ENCODE measurements at places on chromosomes 4 and X.

GRCh38 chr4:3111461-3111860 lies 37.0 kb downstream of the HTT start:
- peak; percentile 45 for DNase-seq

GRCh38 chr4:163988865-163989264 lies 494.4 kb downstream of the TMA16 start:
- DNase-seq, result no peak

DNA sequence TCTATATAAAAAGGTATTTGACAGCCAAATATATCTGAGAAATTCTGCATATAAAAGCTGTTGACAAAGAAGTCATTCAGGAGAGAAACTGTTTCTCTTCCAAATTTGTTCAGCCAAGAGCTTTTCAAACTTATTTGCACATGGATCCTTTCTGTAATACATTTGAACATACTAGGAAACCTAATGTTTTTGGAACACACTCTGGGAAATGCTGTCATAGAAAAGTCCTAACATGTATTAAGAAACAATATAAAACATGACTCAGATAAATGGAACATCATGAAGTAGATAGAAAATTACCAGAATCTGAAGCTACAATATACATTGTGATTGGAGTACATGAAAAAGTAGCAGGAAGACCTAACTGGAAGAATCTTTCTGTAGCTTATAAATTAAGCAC lies 781.5 kb upstream of the EPHA5 start:
- DNase-seq, result no peak

DNA sequence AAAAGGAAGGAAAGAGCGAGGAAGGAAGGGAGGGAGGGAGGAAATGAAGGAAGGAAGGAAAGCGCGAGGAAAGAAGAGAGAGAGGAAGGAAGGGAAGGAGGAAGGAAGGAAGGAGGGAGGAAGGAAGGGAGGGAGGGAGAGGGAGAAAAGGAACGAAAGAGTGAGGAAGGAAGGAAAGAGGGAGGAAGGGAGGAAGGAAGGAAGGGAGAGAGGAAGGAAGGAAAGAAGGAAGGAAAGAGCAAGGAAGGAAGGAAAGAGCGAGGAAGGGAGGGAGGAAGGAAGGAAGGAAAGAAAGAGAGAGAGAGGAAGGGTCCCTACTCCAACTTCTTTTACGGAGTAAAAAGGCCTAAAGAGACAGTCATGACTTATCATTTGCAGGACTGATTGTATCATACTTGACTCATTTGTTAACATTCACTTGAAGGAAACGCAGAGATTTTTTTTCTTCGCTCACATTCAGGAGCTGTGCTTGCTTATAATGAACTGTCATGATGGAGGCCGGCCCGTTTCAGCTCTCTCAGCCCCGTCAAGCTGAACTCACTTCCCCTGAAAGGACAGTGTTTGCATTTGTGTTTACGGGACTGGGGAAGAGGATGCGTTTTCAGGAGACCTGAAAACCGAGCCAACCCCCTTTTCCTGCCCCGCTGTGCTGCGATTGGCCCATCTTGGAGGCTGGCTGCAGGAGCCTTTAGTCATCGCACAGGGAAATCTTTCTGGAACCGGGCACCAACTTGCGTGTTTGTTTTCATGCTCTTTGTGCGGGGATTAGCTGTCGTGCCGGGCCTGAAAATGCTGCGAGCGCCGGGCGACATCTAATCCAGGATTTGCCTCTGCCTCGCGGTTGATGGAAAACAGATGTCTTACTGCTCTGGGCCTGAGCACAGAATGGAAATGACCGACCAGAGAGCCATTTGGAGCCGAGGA lies 17.8 kb downstream of the TRIM2 start:
- peak; percentile 85 for DNase-seq

- peak; percentile 63 for DNase-seq
These were observed 16.4 kb upstream of the RUFY3 start for GRCh38 chr4:70705183-70706043.

DNA sequence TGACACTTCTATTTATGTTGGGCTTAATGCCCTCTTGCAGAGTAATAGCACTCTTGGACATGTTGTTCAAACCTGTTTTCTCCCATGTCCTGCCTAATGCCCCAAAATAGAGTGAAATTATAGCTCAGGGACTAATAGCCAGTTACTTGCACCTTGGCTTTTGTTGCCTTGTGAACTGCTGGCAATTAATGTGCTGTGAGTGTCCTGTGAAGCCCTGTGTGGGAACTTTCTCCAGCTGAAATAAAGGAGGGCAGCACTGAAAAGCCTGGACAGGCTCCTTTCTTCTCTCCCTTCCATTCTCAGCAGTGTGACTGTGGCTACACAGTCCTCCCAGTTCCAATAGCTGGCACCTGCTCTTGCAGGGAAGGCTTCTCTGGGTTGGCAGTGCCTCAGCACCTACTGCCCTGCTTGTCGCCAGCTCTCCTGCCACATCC lies 72.4 kb downstream of the DCLK2 start:
- DNase-seq, result no peak

GRCh38 chrX:78124307-78124706 lies 15.1 kb downstream of the TAF9B start:
- no peak for DNase-seq

GRCh38 chrX:3379111-3379510 lies 32.7 kb upstream of the MXRA5 start:
- DNase-seq, result peak; percentile 36

- no peak for DNase-seq
These were observed 1326.3 kb downstream of the C4orf33 start for GRCh38 chr4:130422261-130422660.

GRCh38 chr4:88812420-88812819 lies 114.8 kb upstream of the NAP1L5 start:
- DNase-seq, result no peak

DNA sequence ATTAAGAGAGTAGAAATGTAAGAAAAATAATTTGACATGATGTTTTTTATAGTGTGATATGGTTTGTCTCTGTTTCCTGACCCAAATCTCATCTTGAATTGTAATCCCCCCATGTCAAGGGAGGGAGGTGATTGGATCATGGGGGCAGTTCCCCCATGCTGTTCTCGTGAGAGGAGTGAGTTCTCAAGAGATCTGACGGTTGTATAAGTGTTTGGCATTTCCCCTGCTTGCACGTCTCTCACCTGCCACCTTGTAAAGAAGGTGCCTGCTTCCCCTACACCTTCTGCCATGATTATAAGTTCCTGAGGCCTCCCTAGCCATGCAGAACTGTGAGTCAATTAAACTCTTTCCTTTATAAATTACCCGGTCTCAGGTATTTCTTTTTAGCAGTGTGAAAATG lies 34.8 kb upstream of the EXOC1L start:
- DNase-seq, result no peak

GRCh38 chr4:13912436-13912925 lies 285.0 kb upstream of the BOD1L1 start:
- DNase-seq, result peak; percentile 33

DNA sequence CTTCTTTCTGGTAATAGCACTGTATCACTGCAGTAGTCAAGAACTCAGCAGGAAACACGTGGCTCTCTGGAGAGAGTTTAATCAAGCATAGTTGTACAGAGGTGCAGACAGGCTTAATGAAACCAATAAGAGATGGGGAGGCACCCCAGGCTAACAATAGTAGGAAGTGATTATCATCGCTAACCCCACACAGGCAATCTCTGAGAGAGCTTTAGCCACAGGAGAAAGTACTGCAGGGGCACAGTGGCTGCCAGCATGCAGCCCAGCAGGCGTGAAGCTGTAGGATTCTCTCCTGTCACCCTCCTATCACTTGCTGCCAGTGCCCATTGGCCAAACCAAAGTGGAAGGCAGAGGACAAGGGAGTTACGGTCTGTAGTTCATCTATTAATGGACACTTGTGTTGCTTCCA lies 450.0 kb upstream of the RASGEF1B start:
- DNase-seq, result no peak

DNA sequence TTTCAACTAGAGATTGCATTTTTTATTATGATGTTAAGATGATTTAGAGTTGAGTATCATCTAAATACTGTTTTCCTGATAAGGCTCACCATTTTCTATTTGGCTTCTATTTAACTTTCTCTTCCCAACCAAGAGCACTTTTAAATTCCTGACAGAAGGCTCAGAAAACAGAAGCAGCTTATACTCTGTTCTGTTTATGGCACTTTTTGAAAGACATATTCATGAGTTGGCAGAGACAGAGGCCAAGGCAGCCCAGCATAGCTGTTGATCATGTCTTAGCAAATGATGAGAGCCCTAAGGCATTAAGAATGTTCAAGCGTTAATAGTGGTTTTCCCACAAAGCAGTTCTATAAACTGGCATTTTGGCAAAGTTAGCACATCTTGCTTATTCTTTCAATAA lies 330.3 kb downstream of the TRAM1L1 start:
- DNase-seq, result no peak

DNA sequence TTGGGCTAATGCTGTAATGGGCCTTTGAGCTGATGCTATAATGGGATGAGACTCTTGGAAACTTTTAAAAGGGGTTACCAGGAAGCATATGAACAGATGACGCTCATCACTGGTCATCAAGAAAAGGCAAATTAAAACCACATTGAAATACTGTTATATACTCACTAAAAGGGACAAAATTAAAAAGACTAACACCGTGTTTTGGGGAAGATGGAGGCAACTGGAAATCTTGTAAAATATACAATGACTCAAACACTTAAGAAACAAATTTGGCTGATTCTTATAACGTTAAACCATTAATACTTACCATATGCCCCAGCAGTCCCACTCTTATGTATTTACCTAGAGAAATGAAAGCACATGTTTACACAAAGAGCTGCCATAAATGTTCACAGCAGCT lies 207.2 kb upstream of the GPRIN3 start:
- DNase-seq, result no peak

- no peak for DNase-seq
These were observed 27.7 kb downstream of the CD99 start for GRCh38 chrX:2718821-2719220.

GRCh38 chr4:145552181-145552822 lies 66.9 kb upstream of the MMAA start:
- no peak for DNase-seq

DNA sequence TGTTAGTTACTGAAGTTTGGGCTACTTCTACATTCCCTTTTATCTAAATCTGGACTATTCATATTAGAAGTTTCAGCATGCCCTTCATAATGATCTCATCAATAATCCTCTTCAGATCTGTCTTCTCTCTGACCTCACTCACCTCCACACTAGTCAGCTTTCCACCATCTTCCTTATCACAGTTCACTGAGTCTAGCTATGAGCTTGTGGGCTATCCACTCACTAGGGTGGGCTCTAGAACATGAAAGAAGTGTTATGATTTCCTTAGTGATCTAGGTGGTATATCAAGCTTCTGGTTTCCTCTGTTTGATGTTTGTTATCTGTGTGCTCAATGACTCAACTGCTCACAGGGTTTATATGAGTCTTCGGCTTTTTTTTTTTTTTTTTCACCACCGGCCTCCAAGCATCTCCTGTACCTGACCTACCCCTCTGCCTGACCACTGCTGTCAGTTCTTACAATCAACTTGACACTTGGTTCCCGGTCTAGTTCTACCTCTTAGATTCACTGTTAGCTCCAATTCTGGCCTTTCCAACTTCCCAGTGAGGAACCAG lies 103.1 kb downstream of the PAPSS1 start:
- no peak for DNase-seq

GRCh38 chr4:140019619-140020347 lies 134.2 kb downstream of the MAML3 start:
- DNase-seq, result no peak

DNA sequence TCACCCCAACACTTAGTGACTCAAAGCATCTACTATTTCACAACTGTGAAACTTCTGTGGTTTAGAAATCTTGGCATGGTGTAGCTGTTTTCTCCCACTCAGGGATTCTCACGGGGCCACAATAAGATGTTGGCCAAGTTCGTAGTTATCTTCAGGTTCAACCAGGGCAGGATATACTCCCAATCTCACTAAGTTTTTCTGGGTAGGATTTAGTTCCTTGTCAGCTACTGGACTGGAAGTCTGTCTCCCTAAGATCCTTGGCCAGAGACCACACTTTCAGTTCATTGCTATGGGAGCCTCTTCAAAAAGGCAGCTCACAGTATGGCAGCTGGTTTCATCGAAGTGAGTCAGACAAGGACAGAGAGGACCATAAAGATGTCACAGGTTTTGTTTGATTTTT lies 111.7 kb upstream of the PDHA2 start:
- DNase-seq, result peak; percentile 6

- DNase-seq, result peak; percentile 8
These were observed 38.2 kb downstream of the CENPI start for GRCh38 chrX:101136235-101136634.

DNA sequence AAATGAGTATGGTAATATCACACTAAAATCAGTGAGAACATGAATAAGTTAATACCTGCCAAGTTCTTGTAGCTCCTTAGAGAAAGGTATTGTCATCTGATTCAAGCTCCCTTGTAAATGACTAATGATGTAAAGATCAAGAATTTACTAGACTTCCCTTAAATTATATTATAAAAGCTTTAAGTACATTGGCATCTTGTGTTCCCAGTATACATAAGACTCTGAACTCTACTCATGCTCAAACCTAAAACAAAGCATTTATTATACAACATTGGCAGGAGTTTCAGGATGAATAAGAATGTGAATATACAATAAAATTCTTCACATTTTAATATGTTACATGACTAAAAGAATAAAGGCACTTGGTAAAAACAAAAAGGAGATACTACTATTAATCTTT lies 126.8 kb upstream of the UNC5C start:
- no peak for DNase-seq

- peak; percentile 91 for DNase-seq
These were observed 861 bp downstream of the SEC24D start for GRCh38 chr4:118834960-118835569.

DNA sequence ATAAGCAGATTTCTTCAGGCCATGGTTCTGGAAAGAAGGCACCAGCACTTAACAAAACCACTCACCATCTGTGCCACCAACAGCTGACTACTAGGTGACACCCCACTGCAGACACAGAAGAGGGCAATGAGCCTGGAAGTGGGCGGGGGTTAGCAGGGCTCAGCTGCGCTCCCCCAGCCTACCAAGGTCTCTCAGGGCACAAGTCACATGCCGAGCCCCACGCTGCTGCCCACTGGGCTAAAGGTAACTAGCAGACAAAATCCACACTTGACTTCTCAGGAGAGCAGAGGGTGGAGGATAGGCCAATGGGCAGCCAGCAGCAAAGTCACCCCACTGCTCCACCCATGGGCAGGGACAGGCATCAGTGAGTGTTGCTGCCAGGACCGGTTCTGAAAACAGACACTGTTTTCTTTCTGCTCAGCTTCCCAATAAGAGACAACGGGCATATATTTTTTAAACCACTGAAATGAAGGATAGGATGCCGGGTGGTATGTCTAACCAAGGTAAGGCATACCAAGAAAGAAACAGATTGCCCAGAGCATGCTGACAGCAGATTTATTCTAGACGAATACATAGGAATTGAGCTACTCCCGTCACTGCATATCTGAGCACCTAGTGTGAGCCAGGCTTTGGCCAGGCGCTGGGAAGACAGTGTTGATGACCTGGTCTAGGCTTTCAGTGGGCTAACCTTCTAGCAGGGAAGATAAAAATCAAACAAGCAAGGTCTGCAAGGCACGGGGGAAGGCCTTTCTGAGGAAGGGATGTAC lies 20.1 kb downstream of the ACSL1 start:
- no peak for DNase-seq

GRCh38 chrX:100662796-100663195 lies 18.8 kb downstream of the SRPX2 start:
- no peak for DNase-seq
